ENCODE measurements at places on chromosomes 5 and 9.

GRCh38 chr9:113574441-113575262 is 111.1 kb downstream of the RGS3 start:
- no peak for DNase-seq

DNA sequence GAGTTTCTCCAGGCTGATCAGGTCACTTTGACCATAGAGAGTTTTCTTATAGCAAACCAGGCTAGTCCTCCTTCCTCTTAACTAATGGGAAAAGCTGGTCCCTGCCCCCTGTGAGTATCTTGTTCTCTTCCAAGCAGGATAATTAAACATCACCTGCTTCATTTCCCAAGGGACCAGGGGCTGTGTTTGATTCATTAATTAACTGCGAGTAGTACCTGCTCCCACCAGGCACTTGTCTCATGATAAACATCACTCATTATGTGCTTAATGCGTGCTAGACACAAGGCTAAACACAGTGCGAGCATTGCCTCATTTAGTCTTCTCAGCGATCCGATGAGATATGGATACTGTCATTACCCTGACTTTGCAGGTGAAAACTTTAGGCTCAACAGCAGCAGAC is 1.7 kb upstream of the FAM163B start:
- no peak for DNase-seq

- no peak for DNase-seq
Observed at GRCh38 chr9:127213859-127214258, 50.7 kb upstream of the GARNL3 start.

DNA sequence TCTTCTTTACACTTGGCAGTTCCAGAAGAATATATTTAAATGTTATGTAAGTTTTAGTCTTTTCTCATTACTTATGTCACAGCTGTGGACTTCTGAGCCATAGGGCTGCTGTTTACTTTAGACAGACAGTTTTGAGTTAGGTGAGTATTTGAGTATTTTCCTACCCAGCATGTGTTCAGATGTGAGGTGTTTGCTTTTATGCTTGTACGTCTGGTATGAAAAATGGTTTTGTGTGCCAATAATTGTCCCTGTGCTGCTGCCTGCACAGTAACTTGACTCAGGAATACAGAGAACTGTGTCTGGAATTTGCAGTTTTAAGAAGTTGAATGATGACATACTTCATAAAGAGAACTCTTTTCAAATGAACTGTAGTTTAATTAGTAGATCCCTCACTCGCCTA is 20.8 kb downstream of the MEGF10 start:
- no peak for DNase-seq
